ENCODE measurements at places on chromosomes 7 and 10.

DNA sequence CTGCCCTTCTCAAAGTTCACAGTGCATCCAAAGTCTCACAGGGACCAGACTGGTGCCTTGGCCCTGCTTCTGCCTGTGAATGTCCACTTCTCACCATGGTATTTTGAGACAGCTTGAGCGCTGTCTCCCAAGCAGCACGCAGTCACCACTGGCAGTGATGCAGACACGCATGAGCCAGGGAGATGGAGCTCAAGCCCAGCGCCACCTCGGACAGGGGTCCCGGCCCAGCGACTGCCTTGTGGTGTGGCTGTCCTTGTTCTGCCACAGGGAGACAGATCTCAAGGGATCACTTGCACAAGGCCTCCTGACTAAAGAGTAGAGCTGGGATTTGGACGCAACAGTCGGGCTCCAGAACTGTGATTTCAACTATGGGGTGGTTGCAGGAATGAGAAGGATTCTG, 92.6 kb upstream of the MBL2 start:
- no peak for DNase-seq

DNA sequence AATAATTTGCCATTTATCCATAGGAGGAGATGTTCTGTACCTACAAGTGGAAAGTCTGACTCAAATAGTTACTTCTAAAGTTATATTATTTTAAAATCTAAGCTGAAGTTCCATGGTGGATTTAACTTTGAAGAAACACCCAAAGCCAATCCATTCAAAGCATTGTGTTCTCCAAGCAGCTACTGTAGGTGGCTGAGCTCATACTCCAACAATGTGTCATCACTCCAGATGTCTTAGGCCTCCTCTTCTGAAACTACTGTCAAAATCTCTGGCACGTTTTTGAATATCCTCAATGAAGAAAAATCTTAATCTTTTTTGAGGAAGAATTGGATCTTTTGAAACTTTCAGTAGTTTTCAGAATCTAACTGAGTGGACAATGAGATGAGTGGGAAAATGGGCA, 169.1 kb downstream of the PTEN start:
- no peak for DNase-seq

GRCh38 chr7:71507680-71508602, 376.0 kb downstream of the GALNT17 start:
- no peak for DNase-seq

DNA sequence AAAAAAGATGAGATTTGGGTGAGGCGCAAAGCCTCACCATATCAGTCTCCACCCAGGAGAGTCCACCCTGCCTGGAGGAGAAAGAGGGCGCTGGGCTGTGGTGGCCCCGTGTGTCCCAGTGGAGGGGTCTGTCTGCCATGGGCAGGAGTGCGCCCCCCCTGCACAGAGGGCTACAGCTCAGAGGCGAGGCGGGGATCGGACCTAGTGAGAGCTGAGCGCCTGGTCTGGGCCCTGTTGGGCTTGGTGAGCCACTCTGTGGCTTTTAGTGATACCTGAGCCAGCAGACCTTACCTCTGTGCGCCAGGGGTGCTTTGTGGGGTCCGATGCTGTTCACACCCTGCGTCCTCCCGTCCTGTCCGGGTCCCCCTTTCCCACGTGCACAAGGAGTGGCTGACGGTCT, 25.9 kb upstream of the GNA12 start:
- no peak for DNase-seq

- no peak for DNase-seq
Observed at GRCh38 chr10:88309365-88309764, 273.8 kb downstream of the RNLS start.

GRCh38 chr10:79939969-79940368, 8.9 kb downstream of the SFTPD start:
- DNase-seq, result no peak

GRCh38 chr10:71004176-71005075, 116.1 kb upstream of the PCBD1 start:
- DNase-seq, result no peak

DNA sequence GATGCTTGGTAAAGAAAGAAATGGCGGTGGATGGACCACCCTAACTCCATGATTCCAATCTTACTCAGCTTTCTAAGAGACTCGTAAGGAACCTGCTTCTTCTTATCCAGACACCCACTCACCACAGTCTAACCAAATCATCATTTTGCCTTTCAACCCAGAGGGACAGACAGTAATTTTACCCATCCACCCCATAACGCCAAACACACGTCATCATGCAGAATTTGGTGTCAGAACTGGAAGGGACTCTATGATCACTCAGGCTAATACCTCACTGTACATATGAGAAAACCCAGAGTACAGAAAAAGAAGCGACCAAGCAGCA, 388 bp downstream of the ECD start:
- DNase-seq, result no peak

DNA sequence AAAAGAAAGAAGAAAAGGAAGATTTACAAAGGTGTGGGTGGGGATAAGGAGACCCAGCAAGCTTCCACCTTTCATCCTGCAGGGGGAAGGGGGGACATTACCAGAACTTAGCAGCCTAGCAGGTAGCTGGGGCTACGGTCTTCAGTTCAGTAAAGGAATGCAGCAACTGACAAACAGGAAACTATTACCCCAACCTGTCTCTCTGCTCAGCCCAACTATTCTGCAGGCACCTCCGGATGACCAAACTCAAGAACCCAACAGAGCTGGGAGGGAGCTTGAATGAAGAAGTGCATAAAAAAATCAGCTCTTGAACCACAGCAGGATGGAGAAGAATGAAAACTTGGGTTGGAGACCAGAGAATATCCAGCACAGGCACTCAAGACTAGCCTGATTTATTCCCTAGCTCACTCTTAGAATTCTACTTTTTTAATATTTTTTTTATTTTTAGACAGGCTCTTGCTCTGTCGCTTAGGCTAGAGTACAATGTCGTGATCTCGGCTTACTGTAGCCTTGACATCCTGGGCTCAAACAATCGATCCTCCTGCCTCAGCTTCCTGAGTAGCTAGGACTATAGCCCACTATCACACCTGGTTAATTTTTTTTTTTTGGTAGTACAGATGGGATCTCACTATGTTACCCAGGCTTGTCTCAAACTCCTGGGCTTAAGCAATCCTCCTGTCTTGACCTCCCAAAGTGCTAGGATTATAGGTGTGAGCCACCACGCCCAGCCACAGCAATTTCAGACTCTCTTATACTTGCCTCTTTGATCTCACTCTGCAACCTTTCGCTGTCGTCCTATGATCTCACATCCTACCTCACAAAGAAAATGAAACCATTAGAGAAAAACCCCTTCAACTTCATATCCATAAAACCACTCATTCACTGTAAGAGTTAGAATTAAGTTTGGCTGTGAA, 18.5 kb upstream of the C10orf67 start:
- no peak for DNase-seq

GRCh38 chr7:116311816-116312471, 101.6 kb downstream of the TES start:
- DNase-seq, result no peak

- no peak for DNase-seq
Observed at GRCh38 chr7:39367943-39368342, 198.3 kb upstream of the YAE1 start.

DNA sequence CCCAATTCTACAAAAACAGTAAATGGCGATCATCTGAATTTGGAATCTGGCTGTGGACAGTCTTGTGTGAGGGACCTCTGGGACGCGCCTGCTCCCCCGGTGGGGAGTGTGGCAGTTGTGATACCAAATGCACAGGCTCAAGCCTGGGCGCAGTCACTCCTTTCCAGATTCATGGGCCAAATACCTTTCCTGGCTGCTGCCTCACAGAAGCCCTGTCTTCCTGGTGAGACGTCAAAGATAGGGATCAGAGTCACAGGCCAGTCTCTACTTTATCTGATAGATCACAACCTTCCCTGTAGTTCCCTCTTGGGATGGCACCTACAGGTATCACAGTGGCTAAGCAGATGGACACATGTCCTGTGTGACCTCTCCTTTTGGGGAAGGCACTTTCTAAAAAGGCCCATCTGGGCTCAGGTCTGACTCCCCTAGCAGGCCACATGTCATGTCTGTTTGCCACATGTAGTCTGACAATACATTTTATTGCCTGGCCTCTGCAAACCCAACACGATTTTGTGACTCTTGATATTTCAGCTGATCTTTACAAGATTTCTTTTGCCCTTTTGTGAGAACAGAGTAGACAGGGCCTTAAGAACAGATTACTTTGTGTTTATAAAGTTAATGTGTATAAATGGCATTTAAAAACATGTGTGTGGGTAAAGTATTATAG, 150.1 kb downstream of the SNX10 start:
- no peak for DNase-seq

DNA sequence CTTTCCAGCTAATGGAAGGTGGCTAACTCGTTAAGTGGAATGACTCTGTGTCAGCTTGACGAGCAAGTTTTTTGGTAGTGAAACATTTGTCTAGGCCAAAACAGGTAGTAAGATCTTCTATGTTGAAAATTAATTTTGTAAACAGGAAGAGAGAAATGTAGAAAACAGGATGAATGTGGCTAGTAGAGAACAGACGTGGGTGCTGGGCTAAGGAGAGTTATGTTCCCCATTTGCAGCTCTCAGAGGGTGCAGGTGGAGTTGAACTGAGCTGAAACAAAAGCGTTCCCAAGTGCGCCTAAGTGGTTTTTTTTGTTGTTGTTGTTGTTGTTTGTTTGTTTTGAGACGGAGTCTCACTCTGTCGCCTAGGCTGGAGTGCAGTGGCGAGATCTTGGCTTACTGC, 59.5 kb upstream of the SRPK2 start:
- no peak for DNase-seq

- no peak for DNase-seq
Observed at GRCh38 chr7:91287371-91288084, 23.3 kb downstream of the FZD1 start.

DNA sequence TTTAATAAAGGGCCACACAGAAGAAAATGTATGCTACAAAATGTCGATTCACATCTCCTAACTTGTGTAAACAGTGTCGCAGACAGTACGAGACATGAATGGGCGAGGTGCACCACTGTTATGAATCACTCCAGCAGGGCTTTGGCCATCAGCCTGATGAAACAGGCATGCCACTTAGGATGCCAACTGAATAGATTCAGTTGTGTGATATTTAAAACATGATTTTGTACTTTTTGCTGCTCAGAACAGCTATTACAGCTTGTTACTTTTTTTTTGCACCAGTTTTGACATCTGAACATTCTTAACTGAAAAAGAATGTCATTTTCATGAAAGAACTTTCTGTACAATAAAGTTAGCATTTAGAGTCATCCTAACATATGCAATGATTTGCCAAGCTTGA, 138.1 kb downstream of the VTI1A start:
- DNase-seq, result no peak

DNA sequence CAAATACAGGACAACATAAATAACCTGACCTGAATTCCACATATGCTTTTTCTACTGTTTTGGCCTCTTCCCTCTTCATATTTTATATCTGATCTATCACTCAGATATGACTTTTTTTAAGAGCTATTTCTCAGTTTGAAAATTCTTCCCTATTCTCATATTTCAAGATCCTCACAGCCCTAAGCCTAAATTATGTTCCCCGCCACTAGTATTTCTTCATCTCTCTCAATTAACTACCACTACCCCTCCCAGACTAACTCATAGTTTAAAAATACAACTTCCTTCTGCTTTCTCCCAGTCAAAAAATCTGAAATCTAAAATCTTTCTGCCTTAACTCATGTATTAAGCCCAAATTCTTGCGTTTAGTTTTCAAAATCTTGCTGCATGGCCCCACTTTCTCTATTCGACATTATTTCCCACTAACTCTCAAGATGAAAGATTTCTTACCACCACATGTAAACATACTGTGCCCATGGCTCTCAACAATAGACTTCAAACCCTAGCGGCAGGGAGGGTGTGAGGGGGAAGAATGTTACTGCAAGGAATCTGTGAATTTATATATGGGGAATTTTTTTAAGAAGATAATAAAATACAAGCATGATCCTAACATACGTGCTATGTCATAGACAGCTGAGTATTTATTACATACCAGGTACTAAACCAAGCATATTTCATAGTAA, 64.6 kb downstream of the TFEC start:
- DNase-seq, result no peak

GRCh38 chr7:108824840-108825580, 255.3 kb downstream of the DNAJB9 start:
- DNase-seq, result no peak

DNA sequence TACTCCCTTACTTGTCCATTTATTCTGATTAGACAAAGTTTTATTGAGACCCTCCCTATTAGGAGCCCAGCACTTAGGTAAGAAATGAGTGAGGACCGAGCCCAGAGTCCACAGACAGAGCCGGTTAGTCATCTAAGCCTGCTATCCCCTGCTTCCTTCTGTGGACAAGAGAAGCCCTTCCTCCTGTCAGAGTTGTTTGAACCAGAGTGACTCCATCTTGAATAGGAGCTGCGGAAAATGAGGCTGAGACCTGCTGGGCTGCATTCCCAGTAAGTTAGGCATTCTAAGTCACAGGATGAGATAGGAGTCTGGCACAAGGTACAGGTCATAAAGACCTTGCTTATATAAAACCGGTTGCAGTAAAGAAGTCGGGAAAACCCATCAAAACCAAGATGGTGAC, 109.1 kb downstream of the CPXM2 start:
- DNase-seq, result no peak

- no peak for DNase-seq
Observed at GRCh38 chr7:99248391-99249095, 24.1 kb upstream of the MYH16 start.

DNA sequence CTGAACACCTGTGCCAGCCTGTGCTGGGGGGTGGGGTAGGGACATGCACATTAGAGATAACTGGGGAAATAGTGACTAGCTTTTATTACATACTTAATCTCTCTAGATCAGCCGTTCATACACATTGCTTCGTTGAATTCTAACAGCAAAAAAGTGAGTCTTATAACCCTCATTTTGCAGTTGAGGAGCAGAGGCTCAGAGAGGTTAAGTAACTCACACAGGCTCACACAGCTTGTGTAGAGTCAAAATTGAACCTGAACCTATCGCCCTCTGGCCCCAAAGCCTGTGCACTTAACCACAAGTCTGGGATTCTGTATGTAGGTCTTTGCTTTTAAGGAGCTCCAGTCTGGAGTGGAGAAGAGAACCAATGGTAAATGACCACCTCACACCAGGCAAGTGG, 59.9 kb downstream of the CDH23 start:
- no peak for DNase-seq

GRCh38 chr7:144130730-144131129, 7.8 kb downstream of the OR2A14 start:
- no peak for DNase-seq

DNA sequence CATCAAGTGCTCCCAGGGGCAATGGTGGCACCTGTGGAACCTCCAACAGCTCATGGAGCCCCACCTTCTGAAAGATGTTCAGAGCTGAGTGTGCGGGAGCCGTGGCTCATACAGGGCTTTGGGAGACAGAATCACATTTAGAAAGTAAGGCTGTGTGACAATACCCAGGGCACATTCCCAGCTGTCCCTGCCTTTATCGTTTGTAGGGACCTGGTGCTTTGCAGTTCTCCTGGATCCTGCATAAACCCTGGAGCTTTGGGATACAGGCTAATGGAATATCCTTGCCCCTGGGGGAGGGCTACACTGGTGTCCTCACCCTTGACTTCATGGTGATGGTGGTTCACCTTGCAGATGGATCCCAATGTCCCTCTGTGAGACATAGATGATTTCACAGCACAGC, 134.8 kb upstream of the LAMB4 start:
- no peak for DNase-seq
